ENCODE measurements at places on chromosomes 7 and 10. TPM values are rescaled to one million over a fixed set of nuclear protein-coding genes. Genes with fewer than 3 reads are reported as not detected.

SPDYE2B gene
- polyA plus RNA-seq, result not detected

DLX6 gene
- not detected for polyA plus RNA-seq

ACHE gene
- polyA plus RNA-seq, result 0.13 TPM

DNA sequence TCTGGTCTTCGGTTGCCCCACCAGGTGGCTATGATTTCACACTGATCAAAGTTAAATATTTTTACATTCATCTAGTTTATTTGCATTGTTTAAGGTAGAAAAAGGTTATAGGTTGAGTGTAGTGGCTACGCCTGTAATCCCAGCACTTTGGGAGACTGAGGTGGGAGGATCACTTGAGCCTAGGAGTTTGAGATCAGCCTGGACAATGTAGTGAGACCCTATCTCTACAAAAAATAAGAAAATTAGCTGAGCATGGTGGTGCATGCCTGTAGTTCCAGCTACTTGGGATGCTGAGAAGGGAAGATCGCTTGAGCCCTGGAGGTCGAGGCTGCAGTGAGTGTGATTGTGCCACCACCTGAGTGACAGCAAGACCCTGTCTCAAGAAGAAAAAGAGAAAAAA lies 3.8 kb downstream of the CCM2 start:
- no peak for DNase-seq

GRCh38 chr10:14586901-14587300 lies 187.8 kb downstream of the FAM107B start:
- DNase-seq, result no peak

Data from B cell (primary cell).